ENCODE measurements at places on chromosomes 4 and X.

DNA sequence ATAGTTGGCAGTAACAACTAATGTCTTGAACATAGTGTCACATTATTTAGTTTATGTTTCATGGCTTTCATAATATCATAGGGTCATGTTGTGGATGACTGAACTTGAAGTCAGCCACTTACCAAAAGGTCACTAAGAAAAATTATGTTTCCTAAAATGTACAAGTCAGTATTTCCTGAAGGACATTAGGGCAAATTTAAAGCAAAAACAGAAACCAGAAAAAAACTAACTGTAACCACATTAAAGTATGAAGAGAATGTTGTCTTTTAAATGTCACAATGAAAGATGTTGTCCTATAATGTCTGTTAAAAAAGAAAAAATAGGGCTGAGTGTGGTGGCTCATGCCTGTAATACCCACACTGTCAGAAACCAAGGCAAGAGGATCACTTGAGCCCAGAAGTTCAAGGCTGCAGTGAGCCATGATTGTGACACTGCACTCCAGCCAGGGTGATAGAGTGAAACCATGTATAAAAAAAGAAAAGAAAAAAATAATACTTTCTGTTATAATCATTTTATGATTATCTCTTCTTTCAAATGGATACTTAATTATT lies 55.8 kb downstream of the HHIP start:
- DNase-seq, result no peak

DNA sequence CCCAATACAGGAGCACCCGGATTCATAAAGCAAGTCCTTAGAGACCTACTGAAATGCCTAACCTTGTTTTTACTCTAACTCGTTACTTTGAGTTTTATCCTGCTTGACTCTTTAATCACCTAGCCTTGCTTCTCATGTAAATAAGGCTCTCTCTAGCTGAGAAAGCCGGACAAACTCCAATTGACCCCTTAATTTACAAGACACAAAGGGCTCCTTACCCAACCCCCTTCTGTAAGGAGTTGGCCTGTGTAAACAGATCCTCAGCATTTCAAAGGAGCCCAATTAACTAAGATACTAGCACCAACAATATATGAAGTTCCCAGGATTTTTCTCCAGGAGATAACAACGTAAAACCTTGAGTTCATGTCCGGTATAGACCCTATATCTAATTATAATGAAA lies 61.7 kb downstream of the CT47B1 start:
- no peak for DNase-seq

DNA sequence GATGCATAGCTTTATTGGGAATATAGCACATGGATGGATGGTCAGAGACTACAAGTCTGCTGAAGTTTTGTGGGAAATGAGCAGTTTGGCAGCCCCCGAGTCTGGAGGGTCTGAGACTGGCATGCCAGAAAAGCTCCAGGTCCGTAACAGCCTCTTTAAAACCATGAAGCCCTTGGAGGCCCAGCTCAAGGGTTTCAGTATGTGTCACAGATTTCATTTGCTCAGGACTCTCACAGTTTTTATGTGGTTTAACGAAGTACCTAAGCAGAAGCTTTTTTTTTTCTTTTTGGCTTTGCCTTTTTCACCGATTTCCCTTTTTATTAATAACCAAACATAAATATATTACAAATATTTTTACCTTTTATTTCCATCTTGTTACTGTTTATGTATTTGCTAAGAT lies 30.6 kb upstream of the TMEM184C start:
- no peak for DNase-seq

- no peak for DNase-seq
Observed at GRCh38 chr4:168600796-168601583, 104.1 kb downstream of the PALLD start.

- DNase-seq, result no peak
Observed at GRCh38 chr4:657834-658667, 16.0 kb downstream of the ATP5ME start.
